ENCODE measurements at places on chromosomes 13 and 19.
A peak's percentile ranks its signal among the peaks of the same experiment; 100 is the strongest.

- no peak for DNase-seq
Observed at GRCh38 chr13:47147812-47148119, 250.9 kb upstream of the HTR2A start.

GRCh38 chr19:4337906-4338440 lies 654 bp downstream of the STAP2 start:
- no peak for DNase-seq

DNA sequence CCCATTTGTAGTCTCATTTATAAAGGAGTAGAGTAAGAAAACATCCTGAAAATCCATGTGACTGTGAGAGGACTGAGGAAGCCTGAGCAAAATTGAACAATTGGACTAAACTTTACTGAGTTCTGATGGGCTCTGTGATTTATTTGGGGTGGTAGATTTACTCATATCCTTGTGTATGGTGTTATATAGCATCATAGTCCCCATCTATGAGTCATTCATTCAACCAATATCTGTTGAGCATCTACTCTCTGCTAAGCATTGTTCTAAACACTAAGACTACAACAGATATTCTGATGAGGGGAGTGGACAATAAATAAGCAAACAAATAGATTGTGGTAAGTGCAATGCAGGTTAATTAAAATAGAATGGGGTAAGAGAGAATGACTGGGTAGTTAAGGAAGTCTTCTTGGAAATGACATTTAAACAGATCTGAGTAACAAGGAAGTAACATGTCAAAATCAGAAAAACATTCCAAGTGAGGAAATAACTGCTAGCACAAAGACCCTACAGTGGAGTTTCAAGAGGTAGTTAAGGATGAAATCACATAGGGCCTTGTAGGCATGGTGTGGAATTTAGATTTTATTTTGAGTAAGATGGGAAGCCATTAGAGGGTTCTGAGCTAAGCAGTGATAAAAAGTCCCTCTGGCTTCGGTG lies 36.3 kb upstream of the MLNR start:
- no peak for DNase-seq

DNA sequence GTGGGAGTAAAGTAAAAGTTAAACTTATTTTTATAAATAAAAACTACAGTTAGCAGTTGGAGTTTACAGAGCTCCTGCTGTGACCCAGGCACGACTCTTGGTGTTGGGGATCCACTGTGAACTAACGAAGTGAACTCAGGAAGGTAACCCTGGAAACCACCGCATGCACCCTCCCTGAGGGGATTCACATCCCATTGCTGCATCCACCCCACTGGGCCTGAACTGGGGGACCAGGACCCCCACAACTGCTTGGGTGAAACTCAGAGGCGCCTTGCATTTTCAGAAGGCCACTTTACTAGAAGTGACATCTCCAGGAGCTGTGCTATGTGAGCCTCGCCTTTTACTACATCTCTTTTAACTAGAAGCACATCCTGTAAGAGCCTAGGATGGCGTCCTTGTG lies 166.4 kb downstream of the TEX29 start:
- DNase-seq = no peak

DNA sequence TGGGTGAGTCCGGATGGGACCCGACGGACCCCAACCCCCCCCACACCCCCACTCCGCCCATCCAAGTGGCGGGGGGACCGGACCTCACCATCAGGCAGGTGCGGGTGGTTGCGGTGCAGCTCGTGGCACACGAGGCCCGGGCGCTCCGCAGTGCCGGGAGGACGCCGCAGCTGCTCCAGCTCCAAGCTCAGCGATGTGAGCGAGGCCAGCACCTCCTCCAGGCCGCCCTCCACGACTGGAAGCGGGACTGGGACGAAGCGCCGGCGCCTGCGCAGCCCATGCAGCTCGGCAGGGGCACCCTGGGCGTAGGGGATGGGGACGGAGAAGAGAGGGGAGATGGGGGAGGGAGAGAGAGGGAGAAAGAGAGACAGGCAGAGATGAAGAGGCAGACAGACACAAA lies 30.1 kb upstream of the OLFM2 start:
- DNase-seq = no peak

GRCh38 chr13:51981355-51981754 lies 29.9 kb downstream of the ATP7B start:
- DNase-seq = no peak

DNA sequence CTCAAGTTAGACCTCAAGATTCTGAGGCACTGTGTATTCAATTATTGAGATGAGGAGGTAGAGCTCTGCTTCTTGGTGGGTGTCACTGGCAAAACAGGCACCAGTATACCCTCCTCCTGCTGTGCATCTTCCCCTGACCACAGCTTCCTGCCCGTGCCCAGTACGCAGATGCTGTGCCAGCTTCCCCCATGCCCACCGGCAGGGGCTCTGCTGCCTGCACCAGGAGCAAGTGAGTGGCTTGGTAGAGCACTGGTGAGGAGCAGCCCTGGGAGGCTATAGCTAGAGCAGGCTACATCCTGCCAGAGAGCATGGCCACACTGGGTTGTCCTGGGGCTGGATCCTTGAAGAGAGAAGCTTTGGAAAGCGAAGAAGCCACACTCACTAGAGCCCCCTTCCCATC lies 21.0 kb upstream of the RNF17 start:
- no peak for DNase-seq

DNA sequence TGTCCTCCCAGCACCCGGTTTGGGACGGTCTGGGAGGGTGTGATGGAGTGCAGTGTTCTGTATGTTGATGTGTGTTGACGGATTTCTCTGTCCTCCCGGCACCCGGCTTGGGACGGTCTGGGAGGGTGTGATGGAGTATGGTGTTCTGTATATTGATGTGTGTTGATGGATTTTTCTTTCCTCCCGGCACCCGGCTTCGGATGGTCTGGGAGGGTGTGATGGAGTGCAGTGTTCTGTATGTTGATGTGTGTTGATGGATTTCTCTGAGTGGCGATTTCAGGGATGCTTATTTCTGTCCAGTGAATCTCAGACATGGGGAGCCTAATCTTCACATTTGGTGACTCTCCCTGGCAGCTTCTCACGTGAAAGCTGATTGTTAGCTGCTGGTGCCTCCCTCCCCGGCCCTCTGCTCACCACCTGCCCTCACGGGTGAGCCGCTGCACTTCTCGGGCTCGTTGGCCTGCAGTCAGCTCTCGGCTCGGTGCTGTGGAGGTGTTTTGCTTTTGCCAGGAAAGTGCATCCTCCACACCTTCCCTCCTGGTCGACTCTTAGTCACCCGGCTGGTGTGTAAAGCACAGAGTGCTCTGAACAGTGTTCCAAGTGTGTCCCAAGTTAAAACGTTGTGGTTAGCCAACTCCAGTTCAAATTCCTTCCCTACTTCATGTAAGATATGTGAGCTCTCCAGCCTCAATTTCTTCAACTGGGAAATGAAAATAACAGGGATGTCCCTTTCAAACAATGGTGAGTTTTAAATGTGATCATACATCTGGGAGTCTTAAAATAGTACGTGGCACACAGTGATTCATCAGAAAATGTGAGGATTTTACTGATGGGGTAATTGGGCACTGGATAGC lies 54.6 kb downstream of the ATP11A start:
- DNase-seq = no peak

DNA sequence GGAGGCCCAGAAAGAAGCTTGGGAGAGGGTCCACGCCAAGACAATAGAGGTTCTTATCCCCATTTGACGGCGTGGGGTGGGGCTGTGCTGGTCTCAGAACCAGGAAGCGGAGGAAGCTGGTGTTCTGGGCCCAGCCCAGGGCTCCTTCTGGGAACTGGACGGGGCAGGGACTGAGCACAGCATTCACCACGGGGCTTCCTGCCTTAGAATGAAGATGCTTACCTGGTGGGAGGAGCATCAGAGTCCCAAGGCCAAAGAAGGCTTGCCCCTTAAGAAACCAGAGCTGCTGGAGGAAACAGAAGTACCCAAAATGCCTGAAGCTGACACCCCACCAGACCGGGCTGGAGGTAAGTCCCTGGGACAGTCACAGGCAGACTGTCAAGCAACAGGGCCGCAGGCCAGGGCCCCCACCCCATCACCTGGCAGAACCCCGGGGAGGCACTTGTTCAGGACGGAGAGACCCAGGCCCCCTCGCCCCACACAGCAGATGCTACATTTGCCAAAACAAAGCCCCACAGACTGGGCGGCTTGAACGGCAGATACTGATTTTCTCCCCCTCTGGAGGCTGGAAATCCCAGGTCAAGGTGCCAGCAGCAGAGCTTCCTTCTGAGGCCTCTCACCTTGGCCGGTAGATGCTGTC lies 17.8 kb upstream of the IGLON5 start:
- DNase-seq = no peak

GRCh38 chr13:106696140-106696539 lies 128.2 kb upstream of the ARGLU1 start:
- DNase-seq = no peak

GRCh38 chr13:41548910-41549309 lies 91.6 kb downstream of the RGCC start:
- no peak for DNase-seq

DNA sequence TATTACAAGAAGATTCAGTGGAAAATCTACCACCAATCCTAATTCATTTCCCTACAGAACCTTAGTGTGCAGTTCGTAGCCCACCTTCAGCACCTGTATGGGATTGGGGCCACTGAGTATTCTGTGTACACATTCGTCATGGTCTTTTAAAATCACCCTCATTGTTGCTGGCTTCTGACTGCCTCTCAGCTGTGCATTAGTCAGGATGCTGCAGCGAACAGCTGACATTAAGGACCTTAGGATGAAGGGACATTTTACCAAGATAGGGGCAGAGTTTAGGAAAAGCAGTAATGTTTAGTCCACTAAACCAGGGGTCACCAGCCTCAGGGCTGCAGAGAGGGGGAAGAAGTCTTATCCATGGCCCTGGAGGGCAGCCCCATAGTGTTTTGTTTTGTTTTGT lies 176.5 kb downstream of the COL4A1 start:
- DNase-seq = peak; percentile 58

- no peak for DNase-seq
Observed at GRCh38 chr19:35350591-35350990, 2.9 kb downstream of the FFAR1 start.

DNA sequence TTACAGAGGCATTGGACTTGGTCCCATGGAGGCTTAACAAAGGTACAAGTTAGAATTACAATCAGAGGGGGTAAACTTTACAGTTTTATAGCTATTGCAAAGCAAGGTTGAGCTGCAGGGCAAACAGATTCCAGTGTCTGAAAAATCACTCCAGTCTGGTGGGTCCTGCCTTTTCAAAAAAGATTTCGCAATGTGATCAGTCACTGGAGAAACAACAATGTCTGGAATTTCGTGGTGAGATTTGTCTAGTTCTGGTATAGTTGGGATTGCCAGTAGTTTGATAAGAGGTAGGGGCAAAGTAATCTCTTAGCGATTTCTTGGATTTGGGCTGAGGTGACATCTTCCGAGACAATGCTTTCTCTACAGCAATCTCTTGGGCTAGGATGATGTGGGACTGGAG lies 1198.2 kb upstream of the PCDH9 start:
- DNase-seq = no peak

DNA sequence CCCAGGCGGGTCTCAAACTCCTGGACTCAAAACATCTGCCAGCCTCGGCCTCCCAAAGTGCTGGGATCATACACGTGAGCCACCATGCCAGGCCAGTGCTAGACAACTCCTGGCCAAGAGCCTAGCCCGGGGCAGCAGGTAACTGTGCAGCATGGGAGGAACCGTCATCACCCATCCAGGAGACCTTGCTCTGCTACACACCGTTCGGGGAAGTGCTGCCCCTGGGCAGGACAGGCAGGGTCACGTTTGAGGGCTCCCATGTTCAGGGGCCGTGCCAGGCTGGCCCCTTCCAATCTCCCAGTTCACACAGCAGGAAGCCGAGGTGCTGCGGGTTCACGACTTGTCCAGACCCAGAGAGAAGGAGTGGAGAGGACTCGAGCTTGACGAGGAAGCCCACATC lies 35.1 kb downstream of the NAXD start:
- DNase-seq = no peak

GRCh38 chr19:5705552-5705951 lies 14.4 kb downstream of the LONP1 start:
- DNase-seq = no peak

GRCh38 chr19:56403261-56403660 lies 871 bp upstream of the ZNF583 start:
- DNase-seq = no peak

- DNase-seq = no peak
Observed at GRCh38 chr19:49084206-49085019, 838 bp upstream of the SNRNP70 start.

GRCh38 chr13:97781891-97782305 lies 171.6 kb upstream of the IPO5 start:
- no peak for DNase-seq

DNA sequence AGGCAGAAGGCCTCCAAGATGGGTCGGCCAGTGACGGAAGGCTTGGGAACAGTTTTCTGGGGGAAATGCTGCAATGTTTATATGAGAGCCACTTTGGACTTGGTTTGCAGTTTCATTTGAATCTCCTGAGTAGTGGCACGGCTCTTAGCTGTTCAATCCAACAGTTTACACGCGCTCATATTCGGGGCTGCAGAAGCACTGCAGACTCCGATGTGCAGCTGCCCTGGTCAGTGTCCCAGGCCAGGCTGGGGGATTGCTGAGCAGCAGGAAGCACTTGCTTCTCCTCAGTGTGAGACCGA lies 31.7 kb downstream of the CEBPG start:
- no peak for DNase-seq

- no peak for DNase-seq
Observed at GRCh38 chr13:109974354-109974753, 188.0 kb upstream of the IRS2 start.

GRCh38 chr19:29871143-29871542 lies 59.4 kb downstream of the CCNE1 start:
- DNase-seq = no peak

GRCh38 chr19:44886141-44886540 lies 4.9 kb upstream of the TOMM40 start:
- no peak for DNase-seq

DNA sequence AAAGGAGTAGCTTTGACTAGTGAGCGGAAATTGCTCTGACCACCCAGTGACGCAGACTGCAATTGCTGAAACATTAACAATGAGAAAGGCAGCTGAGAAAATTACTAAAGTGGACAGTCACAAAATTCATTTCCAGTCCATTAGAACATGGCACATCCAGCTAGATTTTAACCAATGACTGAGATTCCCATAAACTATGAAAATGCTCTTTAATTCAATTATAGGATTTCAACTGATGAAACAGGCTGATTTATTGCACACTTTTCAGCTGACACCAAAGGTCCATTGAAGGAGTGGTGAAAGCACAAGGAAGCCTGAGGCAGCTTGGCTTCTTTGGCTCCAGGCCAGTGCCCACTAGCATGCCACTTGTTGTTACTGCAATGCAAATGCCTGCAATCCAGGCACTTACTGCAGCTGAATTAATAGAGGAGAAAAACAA lies 933.4 kb downstream of the SLITRK6 start:
- DNase-seq = no peak

- DNase-seq = no peak
Observed at GRCh38 chr13:103203735-103204330, 137.6 kb upstream of the SLC10A2 start.

GRCh38 chr19:19627621-19628500 lies at the start of gene LPAR2:
Gene LPAR2, minus strand, starts transcription at chr19:19628220. Its CDS starts 945 bp downstream, at chr19:19627275.
- DNase-seq = no peak

DNA sequence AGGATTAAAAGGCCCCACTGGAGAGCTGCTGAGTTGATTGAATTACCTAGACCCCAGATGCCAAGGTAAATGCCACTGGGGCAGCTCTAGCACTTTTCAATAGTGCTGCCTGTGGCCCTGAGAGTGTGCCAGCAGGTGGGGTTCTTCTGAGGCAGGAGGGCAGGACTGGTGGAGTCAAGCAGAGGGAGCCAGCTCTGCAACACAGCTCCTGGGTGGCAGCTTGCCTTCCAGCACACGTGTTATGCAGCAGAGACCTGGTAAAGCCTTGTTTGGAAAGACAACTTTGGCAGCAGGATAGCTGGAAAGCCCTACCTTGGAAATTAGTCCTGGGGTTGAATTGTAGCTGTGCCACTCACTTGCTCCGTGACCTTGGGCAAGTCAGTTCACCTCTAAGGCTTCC lies 306.6 kb downstream of the ATP8A2 start:
- DNase-seq = no peak

Data from NCI-H187 (cell line).